ENCODE measurements at places on chromosomes 5 and 9.

DNA sequence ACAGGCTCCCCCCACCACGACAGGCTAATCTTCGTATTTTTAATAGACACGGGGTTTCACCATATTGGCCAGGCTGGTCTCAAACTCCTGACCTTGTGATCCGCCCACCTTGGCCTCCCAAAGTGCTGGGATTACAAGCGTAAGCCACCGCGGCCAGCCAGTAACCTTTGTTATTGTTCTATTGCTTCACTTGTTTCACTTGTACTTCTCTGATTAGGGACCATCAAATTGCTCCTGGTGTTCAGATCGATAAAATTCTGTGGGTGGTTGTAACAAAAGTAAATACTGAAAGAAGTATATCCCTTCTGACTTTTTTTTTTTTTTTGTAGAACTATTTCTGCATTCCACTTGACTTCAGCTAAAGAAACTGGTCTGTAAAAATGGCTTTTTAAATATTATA is 445.5 kb upstream of the CDH10 start:
- DNase-seq = no peak

- DNase-seq = no peak
Observed at GRCh38 chr9:115746496-115746895, 407.1 kb upstream of the PAPPA start.

- DNase-seq = no peak
Observed at GRCh38 chr5:76808141-76808691, 10.6 kb upstream of the F2RL1 start.

DNA sequence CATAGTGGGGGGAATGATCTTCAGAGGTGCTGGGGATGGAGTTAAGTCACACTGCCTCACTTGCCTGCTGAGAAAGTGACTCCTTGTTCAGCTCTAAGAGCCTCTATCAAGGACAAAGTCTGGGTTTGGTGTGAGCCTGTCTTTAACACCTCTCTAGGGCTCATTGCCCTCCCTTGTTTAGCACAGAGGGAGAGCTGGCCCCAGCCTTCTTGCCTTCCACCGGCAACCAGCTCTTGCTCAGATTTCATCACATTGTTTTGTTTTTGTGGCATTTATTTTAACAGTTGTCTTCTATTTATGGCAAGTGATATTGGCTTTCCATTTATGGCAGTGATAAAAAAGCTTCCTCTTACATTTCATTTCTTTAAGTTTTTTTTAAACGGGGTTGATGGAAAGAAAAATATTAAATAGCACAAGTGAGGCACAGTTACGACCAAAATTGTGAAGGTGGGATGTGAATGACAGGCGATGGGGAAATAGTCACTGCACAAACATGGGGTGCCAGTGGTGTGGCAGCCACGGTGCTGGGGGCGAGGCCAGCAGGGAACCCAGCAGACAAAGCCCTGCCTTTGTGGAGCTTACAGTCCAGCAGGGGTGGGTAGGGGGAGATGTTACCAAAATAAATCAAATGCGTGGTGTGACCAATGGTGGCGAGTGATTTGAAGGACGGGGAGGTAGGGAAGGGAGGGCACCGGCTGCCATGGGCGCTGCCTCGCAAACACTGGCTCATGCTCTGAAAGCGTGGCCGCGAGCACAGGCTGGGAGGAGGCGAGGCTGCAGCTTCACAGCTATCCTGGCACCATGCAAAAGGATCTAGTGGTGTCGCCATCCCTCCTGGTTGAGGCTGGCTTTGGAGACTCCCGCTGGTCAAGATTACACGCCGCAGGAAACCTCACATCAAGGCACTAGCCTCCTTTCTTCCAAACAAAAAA is 21.2 kb upstream of the UNC5A start:
- no peak for DNase-seq
